ENCODE measurements at places on chromosomes 16 and 17.

- peak; percentile 42 for DNase-seq
These were observed 10.3 kb upstream of the FZD2 start for GRCh38 chr17:44546671-44547606.

- DNase-seq: no peak
These were observed 65.7 kb downstream of the CEP112 start for GRCh38 chr17:66126231-66126630.

- peak; percentile 85 for DNase-seq
These were observed 4.8 kb upstream of the C1QL1 start for GRCh38 chr17:44972953-44973352.

GRCh38 chr17:44688675-44689476 is 700 bp downstream of the CCDC43 start:
- DNase-seq: no peak

- DNase-seq: no peak
These were observed 169.8 kb downstream of the IRF8 start for GRCh38 chr16:86068722-86069121.

DNA sequence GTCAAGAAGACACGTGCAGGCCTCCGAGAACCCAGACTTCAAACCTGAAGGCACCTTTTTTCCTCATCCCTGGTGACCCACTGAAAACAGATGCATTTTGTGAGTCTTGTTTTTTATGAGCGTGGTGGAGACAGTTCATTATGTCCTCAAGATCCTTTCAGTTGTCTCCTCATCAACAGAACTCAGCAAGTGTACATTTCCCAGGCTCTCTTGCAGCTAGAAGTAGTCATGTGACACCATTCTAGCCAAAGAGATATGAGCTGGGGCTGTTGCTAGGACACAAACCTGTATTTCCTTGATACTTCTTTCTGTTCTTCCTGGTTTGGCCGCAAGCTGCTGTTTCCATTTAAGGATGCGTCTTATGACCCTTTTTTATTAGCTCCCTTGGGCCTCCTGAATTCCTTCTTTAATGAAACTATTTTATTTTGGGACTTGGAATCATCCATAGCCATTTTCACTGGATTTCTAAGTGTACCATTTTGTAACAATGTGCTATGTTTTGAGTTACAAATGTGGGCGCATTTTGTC is 135.7 kb upstream of the FOXF1 start:
- no peak for DNase-seq

DNA sequence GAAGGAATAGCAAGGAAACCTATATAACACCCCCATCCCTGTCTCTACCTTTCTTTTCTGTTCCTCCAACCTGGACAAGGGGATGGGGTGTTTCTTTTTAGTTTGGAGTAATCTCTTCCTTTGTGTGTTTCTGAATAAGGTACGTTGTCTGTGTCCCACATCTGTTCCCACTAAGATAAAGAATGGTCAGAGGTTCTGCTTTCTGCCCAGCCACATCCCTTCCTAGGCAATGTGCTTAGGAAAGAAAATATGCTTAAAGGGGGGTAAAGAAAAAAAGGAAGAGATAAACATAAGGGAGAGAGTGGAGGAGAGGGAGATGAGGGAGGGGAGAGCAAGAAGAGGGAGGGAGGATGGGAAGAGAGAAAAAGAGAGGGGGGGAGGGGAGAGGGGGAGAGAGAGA is 35.1 kb downstream of the SLC6A2 start:
- no peak for DNase-seq

- no peak for DNase-seq
These were observed 199.4 kb downstream of the PHKB start for GRCh38 chr16:47660540-47660939.

GRCh38 chr16:31243734-31244670 is 15.8 kb upstream of the ITGAM start:
- no peak for DNase-seq

- no peak for DNase-seq
These were observed 26.8 kb downstream of the MEAK7 start for GRCh38 chr16:84477661-84478060.

- DNase-seq: no peak
These were observed 33.2 kb downstream of the TUBD1 start for GRCh38 chr17:59859444-59860025.

GRCh38 chr16:73046202-73046848 is 1.6 kb downstream of the ZFHX3 start:
- no peak for DNase-seq

DNA sequence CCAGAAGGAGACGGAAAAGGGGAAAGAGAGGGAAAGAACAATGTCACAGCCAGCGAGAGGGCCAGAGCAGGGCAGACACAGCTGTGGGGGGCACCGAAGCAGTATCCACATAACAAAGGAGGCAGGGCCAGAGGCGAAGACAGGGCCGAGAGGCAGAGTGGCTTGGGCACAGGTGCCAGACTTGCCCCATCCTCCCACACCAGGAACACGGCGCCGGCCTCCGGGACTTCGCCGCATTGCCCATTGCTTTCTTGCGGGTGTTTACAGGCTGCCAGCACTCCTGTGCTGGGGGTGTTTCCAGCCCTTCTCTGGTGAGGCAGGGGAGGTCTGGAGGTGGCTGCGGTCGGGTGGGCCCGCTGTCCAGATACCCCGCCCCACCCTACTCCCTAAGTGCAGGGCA is 78.0 kb downstream of the ENGASE start:
- no peak for DNase-seq

DNA sequence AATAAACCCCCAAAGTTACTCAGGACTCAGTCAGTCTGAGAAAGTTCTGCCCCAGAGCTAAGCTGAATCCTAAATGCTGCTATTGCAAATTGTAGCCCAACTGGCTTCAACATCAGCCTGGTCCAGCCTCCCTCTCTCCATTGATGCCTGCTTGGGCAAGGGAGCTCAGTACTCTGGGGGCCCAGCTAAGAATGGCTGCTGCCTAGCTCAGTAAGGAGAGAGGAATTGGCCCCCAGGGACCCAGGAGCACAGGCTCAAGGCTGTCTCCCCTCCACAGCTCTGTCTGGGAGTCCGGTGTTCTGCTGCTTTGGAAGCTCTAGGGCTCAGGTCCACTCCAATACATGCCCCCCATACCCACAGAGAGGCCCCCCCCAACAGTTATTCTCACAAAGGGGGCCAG is 1.6 kb downstream of the UNC119 start:
- DNase-seq: no peak

GRCh38 chr16:84726669-84727467 is 27.1 kb downstream of the USP10 start:
- DNase-seq: no peak

GRCh38 chr17:64400642-64401041 is 10.0 kb upstream of the PECAM1 start:
- DNase-seq: no peak

DNA sequence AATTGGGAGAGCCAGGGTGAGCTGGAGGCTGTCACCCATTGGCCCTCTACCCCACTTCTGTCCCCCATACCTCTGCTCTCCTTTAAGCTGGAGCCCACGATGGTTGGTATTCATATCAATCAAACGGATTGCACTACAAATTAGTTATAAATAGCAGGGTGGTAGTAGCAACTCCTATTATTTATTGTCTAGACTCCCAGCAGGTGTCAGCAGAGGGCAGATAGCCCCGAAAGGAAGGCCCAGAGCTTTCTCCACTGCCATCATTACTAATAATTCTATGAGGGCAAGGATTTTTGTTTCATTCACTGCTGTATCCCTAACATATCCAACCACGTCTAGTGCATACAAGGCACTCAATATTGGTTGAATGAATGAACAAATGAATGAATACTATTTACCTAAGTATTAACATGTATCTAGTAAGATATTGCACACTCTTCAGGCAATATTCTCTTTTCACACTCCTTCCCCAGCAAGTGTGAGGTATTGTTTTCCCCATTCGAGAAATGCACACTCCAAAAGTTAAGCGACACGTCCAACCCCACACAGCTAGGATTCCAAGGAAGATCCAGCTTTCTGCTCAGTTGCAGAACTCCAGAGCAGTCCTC is 6.3 kb downstream of the C17orf50 start:
- peak; percentile 29 for DNase-seq

DNA sequence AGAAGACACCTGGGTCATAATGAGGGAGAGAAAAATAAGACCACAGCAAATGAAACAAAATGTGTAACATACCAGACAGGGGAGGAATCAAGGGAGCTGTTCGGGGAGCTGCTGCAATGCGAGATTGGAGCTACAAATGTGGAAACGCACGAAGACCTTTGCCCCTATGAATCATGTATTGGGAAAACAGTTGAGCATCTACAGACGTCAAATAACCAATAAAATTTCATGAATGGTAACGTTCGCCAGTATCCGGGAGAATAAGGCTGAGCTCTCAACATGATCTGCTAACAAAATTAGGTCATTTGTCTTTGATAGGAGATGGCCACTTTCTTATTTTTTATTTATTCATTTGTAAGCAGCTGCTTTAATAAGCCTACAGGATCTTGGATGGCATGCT is 486.2 kb upstream of the RBFOX1 start:
- DNase-seq: no peak

DNA sequence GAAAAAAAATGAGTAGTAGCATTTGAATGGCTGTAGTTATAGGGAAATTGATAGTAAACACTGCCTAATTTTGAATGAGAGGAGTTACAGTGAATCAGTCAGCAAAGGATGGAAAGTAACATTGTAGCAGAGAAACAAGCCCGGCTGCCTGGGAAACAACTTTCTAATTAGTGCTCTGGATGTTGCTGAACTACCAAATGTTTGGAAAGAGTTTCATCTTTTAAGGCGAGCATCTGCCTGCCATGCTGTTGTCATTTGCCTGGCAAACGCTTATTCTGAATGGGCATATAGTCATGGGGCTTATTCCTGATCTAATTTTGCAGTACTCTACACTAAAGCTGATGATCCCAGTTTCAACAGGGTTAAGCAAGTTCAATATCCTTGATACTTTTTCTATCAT is 138.6 kb downstream of the CDH11 start:
- DNase-seq: no peak

Measured in MG63 (cell line).